ENCODE measurements at places on chromosomes 3 and 15.
A peak's percentile ranks its signal among the peaks of the same experiment; 100 is the strongest.

- no peak for DNase-seq
Measured at GRCh38 chr15:58221591-58222241, 83.5 kb downstream of the AQP9 start.

DNA sequence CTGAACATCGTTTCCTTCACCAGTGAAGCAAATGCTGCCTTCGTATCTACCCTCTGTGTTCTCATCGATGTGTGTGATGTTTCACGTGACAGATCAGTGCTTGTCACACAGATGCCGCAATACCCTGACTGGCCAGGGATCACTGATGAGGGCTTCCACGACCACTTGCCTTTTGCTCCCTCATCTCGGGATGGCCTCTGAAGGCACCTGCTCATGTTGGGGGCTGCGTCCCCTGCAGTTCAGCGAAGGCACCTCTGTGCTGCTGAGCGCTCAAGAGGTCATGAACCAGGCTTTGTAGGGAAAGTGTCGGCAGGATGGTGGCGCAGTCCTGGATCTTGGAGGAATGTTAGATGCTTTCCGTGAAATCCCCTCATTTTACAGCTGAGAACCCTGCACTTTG is 79.2 kb upstream of the KLF13 start:
- no peak for DNase-seq

GRCh38 chr3:131608296-131608695 is 105.5 kb upstream of the MRPL3 start:
- no peak for DNase-seq

GRCh38 chr15:85380812-85381642 is 624 bp downstream of the AKAP13 start:
- DNase-seq: no peak

DNA sequence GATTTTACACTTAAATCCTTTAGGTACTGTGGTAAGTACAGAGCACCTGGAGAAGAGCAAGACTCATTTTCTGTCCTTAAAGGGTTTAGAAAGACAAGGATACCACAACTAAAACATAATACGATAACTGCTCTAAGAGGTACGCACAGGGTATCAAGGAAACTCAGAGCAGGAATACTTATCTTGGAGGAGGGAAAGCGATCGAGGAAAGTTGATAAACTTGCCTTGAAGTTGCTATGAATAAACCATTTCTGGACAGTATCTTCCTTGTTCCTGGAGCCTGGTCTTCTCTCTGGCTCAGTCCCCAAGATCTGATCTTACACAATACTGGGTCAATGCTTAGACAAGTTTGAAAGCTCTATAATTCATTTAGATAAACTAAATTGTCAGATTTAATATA is 17.6 kb upstream of the GATM start:
- DNase-seq: no peak

DNA sequence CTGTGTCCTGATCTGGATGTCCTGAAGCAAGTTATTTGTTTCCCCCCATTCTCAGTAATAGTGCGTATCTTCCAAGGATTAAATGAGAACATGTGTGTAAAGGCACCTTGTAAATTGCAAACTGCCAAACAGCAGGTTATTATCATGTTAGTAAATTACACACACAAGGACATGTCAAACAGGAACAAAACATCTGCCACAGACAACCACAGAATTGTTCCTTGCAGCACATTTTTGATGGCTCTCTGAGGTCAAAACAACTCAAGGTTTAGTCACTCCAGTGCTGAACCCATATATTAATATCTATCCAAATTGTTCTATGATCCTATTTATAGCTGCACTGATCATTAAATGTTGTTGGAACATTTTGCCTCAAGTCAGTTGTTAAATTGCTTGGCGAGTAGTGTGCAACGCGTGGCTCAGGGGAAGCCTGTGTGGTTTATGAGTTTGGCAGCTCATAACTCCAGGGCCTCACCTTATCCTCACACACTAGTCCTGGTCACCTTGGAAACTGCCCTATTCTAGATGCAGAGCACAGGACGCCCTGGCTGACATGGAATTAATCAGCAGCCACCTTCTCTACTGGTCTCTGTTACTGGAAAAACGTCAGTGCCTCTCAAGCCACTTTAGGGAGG is 46.3 kb upstream of the CDV3 start:
- DNase-seq: no peak

DNA sequence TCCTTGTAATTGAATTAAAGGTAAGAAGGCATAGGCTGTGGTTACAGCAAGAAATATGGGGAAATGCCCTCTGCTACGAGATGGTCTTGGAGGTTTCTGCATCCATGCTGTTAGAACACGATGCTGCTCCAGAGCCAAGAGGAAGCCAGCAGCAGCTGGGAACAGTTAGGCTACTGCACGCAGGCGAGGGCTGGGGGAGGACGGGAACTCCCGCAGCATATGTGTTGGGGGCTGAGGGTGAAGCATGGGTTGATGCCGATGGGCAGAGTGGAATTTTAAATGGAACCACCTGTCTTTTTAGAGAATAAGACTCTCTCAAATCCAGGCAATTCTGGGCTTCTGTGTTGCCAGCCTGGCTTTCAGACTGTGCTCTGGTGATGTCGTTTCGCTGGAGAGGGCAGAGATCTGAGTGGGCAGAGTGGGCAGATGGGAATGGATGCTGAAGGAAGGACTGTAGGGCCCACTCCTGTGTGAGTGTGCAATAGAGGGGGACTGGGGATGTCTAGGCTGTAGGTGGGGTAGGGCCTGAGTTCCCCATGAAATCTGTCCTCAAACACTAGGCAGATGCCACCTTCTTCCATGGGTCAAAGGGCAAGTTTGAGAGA is 417.0 kb upstream of the TPM1 start:
- DNase-seq: no peak

DNA sequence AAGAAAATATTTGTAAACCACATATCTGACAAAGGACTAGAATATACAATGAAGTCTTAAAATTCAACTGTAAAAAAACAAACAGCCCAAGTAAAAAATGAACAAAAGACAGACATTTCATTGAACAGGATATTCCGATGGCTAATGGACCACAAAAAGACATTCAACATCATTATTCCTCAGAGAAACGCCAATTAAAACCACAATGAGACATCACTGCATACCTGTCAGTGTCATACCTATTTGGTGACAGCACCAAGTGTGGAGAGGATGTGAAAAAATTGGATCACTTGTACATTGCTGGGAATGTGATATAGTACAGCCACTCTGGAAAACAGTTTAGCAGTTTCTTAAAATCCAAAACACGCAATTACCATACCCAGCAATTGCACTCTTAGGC is 29.9 kb upstream of the TJP1 start:
- no peak for DNase-seq

DNA sequence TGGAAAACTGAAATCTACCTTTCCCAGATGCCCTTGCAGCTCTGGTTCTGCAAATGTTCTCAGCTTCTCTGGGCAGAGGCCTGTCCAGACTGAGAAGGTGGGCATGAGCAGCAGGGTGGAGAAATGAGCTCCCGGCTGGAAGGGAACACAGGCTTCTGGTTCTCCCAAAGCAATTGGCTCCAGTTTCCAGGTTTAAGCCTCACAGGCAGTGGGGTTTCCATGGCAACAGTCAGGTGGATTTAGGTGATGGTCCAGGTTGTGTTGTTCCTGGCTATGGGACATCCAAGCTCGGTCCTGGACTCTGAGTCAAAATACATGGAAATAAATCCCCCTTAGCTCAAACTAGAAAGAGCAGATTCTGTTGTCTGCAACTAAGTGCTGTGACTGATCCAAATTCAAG is 94.6 kb upstream of the IQSEC1 start:
- no peak for DNase-seq

- DNase-seq: no peak
Measured at GRCh38 chr15:42803436-42803835, 66.5 kb upstream of the CDAN1 start.

DNA sequence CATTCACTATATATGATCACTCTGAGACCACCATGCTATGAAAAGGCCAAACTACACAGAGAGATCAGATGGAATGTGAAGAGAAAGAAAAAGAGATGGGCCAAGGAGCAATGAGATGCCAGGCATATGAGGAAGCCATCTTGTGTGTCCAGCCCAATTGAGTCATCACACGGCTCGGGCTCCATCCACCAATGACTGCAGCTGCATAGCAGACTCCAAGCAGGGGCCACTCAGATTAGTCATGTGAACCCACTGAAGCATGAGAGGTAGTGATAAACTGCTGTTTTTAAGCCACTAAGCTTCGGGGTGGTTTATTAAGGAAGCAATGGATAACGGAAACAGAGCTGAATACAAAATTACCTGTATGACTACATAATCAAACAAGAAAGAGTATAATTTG is 185.9 kb downstream of the SUCLG2 start:
- no peak for DNase-seq

DNA sequence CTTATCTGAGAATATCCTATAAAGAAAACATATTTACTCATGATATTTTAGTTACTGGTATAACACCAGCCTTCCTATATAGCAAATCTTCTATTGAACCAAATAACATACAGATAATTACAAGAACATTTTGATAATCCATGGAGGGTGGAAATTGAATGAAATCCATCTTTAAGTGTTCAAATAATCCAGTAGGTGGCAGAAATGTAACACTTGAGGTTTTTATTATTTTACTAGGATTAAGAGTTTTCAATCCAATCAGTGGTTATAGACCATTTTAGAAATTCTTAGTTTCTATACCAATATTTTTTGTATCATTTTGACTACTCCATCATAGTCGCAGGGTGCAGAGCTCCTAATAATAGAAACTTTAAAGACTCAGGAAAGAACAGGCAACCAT is 101.9 kb upstream of the KCNH8 start:
- DNase-seq: no peak

DNA sequence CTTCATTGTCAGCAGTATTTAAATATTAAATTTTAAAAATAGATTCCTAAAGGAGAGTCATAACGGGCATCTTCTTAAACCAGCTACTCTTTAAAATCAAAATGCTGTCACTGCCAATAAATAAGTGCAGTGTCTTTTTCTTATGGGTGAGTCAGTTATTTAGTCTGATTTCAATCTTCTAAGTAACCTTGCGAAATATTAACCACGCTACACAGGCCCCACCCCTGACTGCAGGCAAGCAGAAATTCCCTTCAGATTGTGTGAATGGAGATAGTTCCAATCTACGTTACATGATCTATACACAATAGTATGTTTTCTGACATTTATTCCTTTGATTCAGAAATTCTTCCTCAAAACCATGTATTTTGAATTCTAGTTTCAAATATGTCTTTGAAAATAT is 141.5 kb downstream of the GADL1 start:
- DNase-seq: peak; percentile 42

- no peak for DNase-seq
Measured at GRCh38 chr3:39811561-39811960, 2.2 kb downstream of the MYRIP start.

- DNase-seq: no peak
Measured at GRCh38 chr3:168250415-168250861, 154.7 kb upstream of the GOLIM4 start.

GRCh38 chr3:49339581-49339940 is 292 bp downstream of the USP4 start:
- no peak for DNase-seq

DNA sequence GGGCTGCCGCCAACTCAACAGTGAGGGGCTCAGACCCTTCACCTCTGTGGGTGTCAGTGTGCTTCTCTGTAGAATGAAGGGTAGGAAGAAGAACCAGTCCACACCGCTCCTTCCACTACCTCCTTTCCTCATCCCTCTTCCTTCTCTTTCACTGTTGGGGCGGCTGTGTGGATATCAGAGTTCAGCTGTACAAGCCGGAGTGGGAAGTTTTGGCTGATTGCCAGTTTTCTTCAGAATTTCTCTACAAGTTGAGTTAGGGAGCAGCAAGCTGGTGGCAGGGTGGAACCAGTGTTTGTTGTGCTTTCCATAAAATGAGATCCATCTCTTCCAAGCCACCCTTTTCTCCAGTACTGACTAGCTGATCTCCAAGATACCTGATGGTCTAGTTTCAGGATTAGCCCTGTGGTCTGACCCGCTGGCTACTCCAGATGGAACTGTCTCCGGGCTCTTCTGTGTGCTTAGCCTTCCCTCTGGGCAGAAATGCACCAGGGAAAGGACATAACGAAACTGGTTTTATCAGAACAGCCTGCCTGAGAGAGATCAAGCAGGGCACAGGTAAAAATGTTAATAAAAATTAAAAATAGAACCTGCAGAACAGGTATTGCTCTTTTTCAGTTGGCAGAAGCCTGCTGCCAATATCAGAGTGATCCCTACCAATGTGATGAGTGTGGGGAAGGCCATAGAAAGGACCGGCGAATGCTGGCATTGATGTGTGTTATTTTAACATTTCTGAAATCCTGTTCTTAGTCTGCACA is 169.9 kb upstream of the TSC22D2 start:
- DNase-seq: no peak

- no peak for DNase-seq
Measured at GRCh38 chr15:100663915-100664281, 61.5 kb downstream of the ASB7 start.

GRCh38 chr15:59657635-59658125 is 365 bp upstream of the GTF2A2 start:
- DNase-seq: peak; percentile 34

DNA sequence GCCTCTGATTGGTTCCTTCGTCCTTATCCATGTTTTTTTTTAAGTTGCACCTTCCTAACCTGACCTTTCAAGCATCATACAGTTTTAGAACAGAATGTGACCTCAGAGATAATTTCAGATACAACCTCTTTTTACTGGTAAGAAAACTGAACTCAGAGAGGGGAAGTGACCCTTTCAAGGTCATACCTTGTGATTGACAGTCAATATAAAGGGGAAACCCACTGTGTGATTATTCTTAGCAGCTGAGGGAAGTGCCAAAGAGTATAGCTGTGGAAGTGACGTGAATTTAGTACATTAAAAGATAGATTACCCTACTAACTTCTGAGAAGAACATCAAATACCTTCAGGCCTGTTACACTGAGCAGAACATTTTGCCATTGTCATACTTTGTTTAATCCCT is 319.4 kb downstream of the NEK10 start:
- no peak for DNase-seq

DNA sequence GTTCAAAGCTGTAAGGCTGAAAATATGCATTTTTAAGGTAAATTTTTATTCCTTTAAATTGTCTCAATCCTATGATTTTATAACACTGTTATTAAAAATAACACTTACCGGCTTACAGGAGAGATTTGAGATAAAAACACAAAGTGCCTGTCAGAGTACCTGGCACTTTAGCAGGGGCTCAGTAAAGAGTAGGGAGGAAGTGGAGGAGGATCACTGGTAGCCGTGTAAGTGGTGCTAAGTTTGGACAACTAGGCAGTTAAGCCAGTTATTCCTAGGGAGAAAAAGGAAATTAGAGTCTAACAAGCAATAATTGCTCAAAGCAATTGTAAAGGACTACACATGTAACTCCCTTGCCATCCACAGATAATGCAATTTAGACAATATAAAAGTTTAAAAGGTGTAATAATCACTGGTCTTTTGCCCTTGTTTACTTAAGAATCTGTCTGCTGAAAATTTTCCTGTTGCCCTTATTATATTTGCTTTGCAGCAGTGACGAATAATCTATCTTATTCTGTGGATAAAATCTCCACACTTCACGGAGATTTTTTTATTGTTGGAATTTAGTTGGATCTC is 204.8 kb downstream of the CDIN1 start:
- DNase-seq: no peak

Measured in SK-N-MC (cell line).